ENCODE measurements at places on chromosomes 16 and 17. TPM values are rescaled to one million over a fixed set of nuclear protein-coding genes. Genes with fewer than 3 reads are reported as not detected.
A peak's percentile ranks its signal among the peaks of the same experiment; 100 is the strongest.

The ANKRD13B gene
- total RNA-seq = 22.8 TPM

The GSPT1 gene
- 204 TPM for total RNA-seq

The SLC6A2 gene
- total RNA-seq = not detected

The CDH15 gene
- total RNA-seq = not detected

The CD300H gene
- not detected for total RNA-seq

The ESRP2 gene
- total RNA-seq = 0.77 TPM

GRCh38 chr17:69223809-69224208 is 4.8 kb downstream of the ABCA10 start:
- H3K4me3 ChIP-seq = no peak overlapping the region
- peaks cover 11% of the 10 kb centered on the region for H3K4me1 ChIP-seq
- no peaks in the 10 kb centered on the region for H3K27me3 ChIP-seq
- H3K36me3 ChIP-seq = no peaks in the 10 kb centered on the region
- no peak overlapping the region for H3K27ac ChIP-seq

GRCh38 chr17:77897741-77898301 is 60.7 kb upstream of the TNRC6C start:
- no peak overlapping the region for H3K27ac ChIP-seq
- no peaks in the 10 kb centered on the region for H3K27me3 ChIP-seq
- no peak overlapping the region for H3K4me3 ChIP-seq
- H3K36me3 ChIP-seq = no peaks in the 10 kb centered on the region
- DNase-seq = no peak

GRCh38 chr16:11497851-11498289 is 88.8 kb downstream of the LITAF start:
- H3K36me3 ChIP-seq = no peaks in the 10 kb centered on the region
- H3K4me1 ChIP-seq = peaks cover 33% of the 10 kb centered on the region
- peak; percentile 26 for DNase-seq
- H3K27ac ChIP-seq = peak overlapping the region; percentile 88
- no peaks in the 10 kb centered on the region for H3K27me3 ChIP-seq

DNA sequence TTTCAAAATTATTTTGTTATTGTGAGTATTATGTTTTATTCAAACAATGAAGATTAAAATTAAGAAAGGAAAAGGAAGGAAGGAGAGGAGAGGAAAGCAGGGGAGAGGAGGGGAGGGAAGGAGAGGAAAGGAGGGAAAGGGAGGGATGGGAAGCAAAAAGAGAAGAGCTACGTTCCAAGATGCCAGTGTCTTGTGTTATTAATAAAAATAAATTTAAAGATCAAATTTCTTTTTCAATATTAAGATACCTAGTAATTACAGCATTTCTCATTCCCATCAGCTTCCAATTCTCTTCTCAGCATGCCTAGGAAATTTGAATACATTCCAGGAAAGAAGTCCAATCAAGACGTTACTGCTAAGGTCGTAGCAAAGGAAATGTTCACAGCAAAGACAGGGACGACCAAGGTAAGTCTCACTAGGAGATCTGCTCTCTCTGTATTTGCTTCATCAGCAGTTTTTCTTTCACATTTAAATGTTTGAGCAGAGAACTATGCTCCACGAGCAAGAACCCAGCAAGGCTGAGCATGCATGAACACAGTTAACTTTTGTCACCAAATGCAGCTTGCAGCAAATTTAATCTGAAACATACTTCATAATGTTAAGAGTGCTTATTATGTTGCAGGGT is 63.3 kb upstream of the HLF start:
- no peak overlapping the region for H3K27ac ChIP-seq
- no peaks in the 10 kb centered on the region for H3K4me1 ChIP-seq
- DNase-seq = no peak
- H3K4me3 ChIP-seq = no peak overlapping the region

DNA sequence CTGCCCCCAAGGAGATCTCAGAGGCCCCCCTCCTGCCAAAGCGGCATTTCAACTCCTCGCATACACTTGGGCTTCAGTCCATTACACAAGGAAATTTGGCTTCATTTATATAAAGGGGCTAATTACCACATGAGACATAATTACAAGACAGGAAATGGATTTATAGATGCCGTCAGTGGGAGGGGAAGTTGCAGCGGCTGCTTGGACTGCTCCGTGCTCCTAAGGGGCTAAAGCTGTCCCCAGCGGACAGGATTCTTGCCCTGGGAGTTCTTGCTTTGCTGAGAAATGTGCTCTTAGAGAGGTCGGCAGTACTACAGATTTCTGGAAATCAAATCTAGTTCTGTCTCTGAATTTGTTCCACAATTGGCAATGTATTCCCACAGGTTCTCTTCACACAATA is 57.2 kb upstream of the NLK start:
- peaks cover 6% of the 10 kb centered on the region for H3K27me3 ChIP-seq
- DNase-seq = no peak
- H3K4me3 ChIP-seq = no peak overlapping the region
- no peaks in the 10 kb centered on the region for H3K36me3 ChIP-seq

GRCh38 chr16:48291303-48291702 is 44.0 kb upstream of the ABCC11 start:
- no peak for DNase-seq
- peaks cover 4% of the 10 kb centered on the region for H3K4me1 ChIP-seq
- H3K27me3 ChIP-seq = no peaks in the 10 kb centered on the region
- peaks cover 43% of the 10 kb centered on the region for H3K36me3 ChIP-seq
- no peak overlapping the region for H3K4me3 ChIP-seq
- H3K27ac ChIP-seq = no peak overlapping the region

GRCh38 chr16:27202923-27203506 is 311 bp upstream of the KDM8 start:
- H3K36me3 ChIP-seq = peaks cover 3% of the 10 kb centered on the region
- peak overlapping the region; percentile 83 for H3K4me3 ChIP-seq
- peaks cover 54% of the 10 kb centered on the region for H3K4me1 ChIP-seq
- peak overlapping the region; percentile 100 for H3K27ac ChIP-seq
- no peaks in the 10 kb centered on the region for H3K27me3 ChIP-seq

DNA sequence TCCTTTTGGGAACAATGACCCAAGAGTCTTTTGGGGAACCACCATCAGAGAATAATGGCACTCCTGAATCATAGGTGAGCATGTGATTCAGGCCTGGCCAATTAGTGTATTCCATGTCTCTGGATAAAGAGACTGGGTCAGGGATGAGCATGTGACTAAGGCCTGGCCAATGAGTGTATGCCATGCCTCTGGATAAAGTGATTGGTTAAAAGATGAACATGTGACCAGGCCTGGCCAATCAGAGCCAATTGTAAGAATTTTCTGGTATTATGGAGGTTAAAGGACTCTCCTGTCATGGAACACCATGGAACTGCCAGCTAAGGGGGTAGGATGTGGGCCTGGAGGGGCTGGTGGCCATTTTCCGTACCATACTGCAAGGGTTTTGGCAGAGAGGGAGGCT is 194.3 kb downstream of the C16orf78 start:
- H3K36me3 ChIP-seq = no peaks in the 10 kb centered on the region
- H3K4me3 ChIP-seq = no peak overlapping the region
- no peak overlapping the region for H3K27ac ChIP-seq
- DNase-seq = no peak
- H3K4me1 ChIP-seq = no peaks in the 10 kb centered on the region

- no peaks in the 10 kb centered on the region for H3K36me3 ChIP-seq
- H3K27ac ChIP-seq = no peak overlapping the region
- no peak overlapping the region for H3K4me3 ChIP-seq
- peaks cover 5% of the 10 kb centered on the region for H3K27me3 ChIP-seq
Observed at GRCh38 chr16:48113471-48113870, 42.3 kb downstream of the ABCC12 start.

DNA sequence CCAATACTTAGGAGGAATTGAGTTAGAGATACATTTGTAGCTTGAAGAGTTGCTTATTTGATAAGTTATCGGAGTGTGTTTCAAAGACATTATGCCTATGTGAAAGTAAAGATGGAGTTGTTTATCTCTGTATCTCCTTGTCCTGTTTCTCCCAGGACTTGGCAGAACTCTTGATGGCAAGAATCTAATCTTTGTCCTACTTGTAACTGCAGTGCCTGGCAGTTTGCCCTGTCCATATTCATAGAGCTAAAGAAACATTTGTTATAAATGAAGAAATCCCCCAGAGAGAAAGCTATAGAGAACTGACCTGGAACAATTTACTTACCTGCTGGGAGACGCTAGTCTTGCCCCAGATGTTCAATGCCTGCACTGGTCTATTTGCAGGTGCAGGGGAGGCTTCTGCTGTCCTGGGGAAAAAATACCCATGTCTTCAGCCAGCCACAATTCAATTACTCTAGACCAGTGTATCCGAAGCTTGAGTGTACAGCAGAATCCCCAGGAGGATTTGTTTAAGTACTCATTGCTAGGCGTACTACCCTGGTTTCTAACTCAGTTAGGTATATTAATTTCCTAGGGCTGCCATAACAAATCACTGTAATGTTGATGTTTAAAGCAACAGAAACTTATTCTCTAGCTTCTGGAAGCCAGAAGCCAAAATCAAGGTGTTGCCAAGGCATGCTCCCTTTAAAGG is 410.0 kb upstream of the HSBP1 start:
- H3K4me1 ChIP-seq = no peaks in the 10 kb centered on the region
- DNase-seq = no peak
- no peaks in the 10 kb centered on the region for H3K36me3 ChIP-seq

GRCh38 chr16:47612711-47613110 is 151.6 kb downstream of the PHKB start:
- H3K36me3 ChIP-seq = peaks cover 34% of the 10 kb centered on the region
- H3K27ac ChIP-seq = no peak overlapping the region
- DNase-seq = no peak
- H3K27me3 ChIP-seq = no peaks in the 10 kb centered on the region

DNA sequence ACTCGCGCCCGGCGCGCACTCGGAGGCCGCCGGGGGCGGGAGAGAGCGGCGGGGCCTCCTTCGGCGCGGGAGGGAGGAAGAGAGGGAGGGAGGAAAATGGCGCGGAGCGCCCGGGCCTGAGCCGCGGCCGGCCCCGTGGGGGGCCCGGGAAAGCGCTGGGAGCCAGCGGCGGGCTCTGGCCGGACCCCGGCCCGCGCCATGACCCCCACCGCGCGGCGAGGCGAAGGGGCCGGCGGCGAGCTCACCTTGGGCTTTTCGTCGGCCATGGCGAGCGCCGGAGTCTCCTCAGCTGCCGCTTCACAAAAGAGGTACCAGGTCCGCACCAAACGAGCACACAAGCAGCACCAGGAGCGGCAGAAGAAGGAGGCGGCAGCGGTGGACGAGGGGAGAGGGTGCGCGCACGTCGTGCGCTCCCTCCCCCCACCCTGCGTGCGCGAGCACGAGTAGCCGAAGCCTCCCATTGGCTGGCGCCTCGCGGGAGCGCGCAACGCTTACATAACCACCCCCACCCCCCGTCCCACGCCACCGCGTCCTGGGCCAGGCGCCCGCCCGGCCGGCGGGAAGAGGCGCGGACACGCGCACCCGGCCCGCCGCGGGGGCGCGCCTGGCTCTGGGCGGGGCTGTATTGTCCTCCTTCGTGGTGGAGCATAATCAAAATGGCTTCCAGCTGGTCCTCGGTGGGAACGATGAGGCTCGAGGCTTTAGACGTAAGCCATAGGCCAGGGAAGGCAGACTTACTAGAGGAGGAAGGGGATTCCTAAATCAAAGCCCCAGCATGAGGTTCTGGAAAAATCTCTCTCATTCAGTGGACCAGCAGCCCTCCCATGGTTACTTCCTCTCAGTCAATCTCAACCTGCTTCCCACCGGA is at the start of gene SUMO2:
Gene SUMO2 (minus strand): TSS at position 391 of the 868 bp plus-strand sequence. CDS start 125 bp downstream, at position 266.
- H3K4me3 ChIP-seq = peak within 1 kb of the TSS; percentile 90
- H3K4me1 ChIP-seq = peaks cover 39% of the 10 kb centered on the region
- DNase-seq = peak; percentile 96
- peaks cover 29% of the 10 kb centered on the region for H3K36me3 ChIP-seq

GRCh38 chr16:21704266-21704665 is 40.5 kb downstream of the OTOA start:
- H3K27ac ChIP-seq = no peak overlapping the region
- H3K4me3 ChIP-seq = no peak overlapping the region
- no peaks in the 10 kb centered on the region for H3K27me3 ChIP-seq
- no peak for DNase-seq
- H3K36me3 ChIP-seq = no peaks in the 10 kb centered on the region
- no peaks in the 10 kb centered on the region for H3K4me1 ChIP-seq

- peak; percentile 93 for DNase-seq
- H3K4me3 ChIP-seq = peak overlapping the region; percentile 67
Observed at GRCh38 chr17:83200231-83200699, 120.9 kb downstream of the METRNL start.

GRCh38 chr16:2716948-2717347 is 3.1 kb downstream of the PRSS27 start:
- H3K4me3 ChIP-seq = no peak overlapping the region
- no peaks in the 10 kb centered on the region for H3K27me3 ChIP-seq
- no peaks in the 10 kb centered on the region for H3K36me3 ChIP-seq
- H3K27ac ChIP-seq = no peak overlapping the region
- no peak for DNase-seq

- H3K4me1 ChIP-seq = peaks cover 51% of the 10 kb centered on the region
- no peak for DNase-seq
- peaks cover 17% of the 10 kb centered on the region for H3K36me3 ChIP-seq
- H3K4me3 ChIP-seq = no peak overlapping the region
- no peaks in the 10 kb centered on the region for H3K27me3 ChIP-seq
Observed at GRCh38 chr17:46071796-46072195, 72.7 kb downstream of the STH start.

All from activated CD8-positive, alpha-beta T cell treated with anti-CD3 and anti-CD28 coated beads for 36 hours (primary cell).